Activated CD4-positive, alpha-beta T cell treated with anti-CD3 and anti-CD28 coated beads, Interleukin-2, amount 50 U/mL, for 1 hour (primary cell): ENCODE measurements at places on chromosomes 16 and 17.

DNA sequence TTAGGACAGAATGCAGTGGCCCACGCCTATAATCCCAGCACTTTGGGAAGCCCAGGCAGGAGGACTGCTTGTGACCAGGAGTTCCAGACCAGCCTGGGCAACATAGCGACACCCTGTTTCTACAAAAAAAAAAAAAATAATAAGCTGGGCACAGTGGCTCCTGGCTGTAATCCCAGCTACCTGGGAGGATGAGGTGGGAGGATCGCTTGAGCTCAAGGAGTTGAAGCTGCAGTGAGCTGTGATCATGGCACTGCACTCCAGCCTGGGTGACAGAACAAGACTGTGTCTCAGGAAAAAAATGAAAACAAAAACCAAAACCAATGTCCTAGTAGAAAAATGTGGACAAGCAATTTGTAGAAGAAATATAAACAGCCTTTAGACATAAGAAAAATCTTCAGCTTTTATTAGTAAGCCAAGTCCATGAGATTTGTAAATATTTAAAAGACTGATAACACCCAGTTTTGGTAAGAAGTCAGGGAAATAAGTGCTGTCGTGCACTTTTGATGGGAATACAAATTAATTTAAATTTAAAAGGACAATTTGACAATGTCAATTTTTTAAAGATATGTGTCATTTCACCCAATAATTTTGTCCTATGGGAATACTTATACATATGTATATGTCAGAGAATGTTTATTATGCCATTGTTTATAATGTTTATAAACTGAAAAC is 11.1 kb downstream of the SCPEP1 start:
- DNase-seq = no peak

DNA sequence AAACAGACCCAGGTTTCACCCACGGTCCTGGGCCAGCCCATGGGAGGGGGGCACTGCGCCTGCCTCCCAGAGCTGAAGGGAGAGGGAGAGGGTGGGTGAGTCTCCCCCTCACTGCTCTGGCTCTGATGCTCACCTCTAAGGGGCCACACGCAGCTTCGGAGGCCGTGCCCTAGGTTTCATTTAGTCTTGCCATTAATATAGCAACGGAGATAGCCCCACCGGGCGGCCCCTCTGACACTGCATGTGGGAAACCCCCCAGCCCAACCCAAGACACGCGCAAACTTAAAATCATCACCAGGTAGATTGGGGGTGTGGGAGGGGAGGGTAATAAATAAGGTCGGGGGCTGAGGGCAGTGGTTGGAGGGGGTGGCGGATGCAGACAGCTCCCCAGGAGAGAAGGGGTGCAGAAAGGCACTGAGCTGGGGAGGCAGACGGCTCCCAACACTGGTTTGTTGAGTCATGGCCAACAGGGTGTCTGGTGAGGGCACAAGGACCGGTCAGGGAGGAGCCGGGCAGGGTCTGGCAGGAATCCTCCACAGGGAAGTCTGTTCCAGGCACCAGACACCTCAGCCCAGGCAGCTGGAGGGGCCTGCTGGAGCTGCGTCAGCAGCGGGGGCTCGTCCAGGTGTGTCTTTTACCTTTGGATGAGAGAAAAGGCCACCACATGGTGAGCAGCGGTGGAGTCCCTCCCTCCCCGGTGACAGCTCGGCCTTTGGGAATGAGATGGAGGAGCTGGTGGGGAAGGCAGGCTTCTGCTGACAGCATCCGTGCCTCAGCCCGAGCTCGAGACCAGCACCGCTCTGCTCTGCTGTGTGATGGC is 32.0 kb upstream of the DOC2B start:
- no peak for DNase-seq

DNA sequence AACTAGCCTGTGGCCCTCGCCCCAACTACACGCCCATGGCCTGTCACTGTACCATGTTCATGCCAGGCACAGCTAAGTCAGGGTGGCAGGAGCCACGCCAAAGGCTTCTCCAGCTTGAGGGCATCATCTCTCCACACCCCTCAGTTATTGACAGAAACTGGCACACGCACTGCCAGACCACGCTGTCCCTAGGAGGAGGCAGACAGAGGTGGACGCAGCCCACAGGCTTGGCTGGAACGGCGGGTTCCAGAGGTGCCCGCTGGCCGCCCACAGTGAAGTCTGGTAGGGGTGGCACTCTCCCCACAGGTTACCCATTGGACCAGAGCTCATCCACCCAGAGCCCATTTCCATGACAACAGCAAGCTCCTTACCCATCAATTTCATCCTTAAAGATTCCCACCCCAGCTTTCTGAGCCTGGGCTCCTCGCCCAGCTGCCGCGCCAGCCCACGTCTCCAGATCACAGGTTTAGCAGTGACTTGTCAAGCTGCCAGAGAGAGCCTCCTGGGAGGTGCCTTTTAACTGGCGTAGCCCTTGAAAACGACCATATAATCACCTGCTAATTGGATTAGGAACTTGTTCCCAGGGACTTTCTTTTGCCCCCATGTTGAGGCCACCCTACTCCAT is 27.9 kb downstream of the RPRML start:
- no peak for DNase-seq

DNA sequence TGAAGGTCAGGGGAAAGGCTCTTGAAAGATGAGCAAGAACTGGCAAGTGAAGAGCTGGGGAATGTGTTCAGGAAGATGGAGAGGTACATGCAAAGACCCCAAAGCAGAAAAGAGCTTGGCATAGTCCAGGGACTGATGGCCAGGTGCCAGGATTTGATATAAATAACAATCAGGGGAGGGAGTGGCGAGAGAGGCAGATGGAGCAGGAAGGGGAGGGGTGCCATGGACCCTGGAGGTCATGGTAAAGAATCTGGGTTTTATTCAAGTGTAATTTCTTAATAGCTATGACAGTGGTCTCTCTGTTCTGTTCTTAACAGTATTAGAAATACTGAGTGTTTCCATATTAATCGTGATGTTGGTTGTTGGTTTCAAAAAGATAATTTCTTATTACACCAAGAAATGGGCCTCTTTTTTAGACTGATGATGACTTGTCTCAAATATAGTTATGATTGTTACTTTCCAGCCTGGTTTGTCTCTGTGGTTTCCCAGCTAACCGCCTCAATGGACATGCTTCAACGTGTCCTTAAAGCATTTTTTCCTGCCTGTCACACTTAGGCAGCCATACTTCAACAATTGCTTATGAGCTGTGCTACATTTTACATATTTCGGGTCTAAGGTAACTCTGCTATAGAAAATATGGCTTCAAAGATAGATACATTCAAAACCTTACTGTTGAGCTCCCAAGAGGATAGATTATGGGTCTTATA is 49.4 kb downstream of the MYH10 start:
- DNase-seq = no peak

DNA sequence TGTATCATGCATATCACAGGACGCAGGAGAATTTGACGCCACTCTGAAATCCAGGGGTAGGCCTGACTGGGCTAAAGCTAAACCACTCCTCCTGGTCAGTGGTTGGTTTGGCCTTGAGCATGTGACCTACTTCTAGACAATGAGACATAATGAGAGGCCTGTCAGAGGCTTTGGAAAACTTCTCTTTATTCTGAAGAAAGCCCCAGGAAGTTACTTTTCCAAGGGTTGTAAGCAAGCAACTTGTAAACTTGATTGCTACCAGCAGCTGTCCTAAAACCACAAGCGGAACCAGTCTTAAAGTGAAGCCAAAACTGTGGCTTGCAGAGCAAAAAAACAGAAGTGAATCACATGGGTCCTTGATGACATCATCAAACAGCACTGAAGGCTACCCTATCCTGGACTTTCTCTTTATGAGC is 138.2 kb upstream of the COX10 start:
- no peak for DNase-seq

- DNase-seq = no peak
Observed at GRCh38 chr16:4938683-4939030, 1.7 kb upstream of the PPL start.

GRCh38 chr16:86676254-86676670 is 97.9 kb downstream of the FOXL1 start:
- no peak for DNase-seq

DNA sequence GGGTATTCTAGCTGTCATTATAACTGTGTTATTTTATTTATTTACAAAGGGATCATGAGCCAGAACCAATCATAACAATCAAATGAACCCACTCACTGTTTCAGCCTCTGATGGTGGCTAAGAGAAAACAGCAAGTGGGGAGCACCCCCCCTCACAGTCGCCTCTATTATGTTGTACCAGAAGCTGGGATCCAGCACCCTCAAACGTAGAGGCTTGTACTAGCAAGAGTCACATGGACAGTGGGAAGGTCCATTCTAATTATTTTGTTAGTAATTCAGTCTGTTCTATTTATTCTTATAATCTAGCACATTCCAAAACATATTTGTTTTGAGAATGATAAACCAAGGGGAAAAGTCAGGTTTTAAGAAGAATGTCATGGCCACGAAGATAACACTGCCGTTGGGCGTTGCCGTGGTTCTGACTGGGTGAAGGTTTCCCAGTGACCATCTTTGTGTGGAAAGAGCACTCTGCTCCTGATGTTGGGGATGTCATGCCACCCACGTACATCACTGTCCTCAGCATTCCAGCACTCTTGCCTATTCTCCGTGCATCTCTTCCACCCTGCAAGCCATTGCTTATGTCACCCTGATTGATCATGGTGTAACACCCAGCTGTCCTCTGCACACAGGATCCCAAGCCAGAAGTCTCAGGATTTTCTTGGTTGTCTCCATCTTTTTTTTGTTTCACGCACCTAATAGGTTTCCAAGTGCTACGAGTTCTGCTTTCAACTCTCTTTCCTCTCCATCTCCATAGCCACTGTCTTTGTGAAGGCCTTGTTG is 205.8 kb downstream of the PRKCA start:
- DNase-seq = no peak

DNA sequence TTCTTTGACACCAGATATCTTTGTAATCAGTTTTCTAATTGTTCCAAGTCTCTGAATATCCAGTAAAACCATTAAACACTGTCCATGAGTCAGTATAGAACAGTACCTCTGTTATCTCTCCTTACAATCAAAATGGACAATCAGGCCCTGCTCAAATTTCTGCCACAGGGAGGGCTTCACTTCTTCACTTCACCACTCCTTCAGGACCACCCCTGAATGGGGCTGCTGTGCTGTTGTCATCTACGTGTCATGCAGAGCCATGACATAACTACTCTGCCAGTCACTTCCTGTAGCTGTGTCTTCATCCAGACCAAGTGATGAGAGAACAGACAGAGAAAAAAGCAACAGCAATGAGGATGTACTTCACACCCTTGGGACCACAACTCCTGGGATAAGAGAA is 116.9 kb downstream of the TANC2 start:
- DNase-seq = no peak

DNA sequence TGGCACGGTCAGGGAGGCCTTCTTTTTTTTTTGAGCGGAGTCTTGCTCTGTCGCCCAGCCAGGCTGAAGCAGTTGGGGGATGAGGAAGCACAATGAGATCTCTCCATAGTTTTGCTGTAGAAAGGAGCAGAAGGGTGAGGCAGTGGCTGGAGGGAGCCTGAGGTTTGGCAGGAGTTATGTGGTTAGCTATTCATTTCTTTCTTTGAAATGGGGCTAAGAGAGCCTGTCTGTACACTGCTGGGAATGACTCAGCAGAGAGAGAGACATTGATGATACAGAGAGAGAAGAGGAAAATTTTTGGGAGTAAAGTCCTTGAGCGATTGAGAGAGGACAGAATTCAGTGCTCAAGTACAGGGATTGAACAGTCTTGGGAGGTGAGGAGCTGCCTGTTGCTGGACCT is 22.1 kb downstream of the NOS2 start:
- no peak for DNase-seq

GRCh38 chr16:78574571-78574970 is 475.1 kb downstream of the WWOX start:
- DNase-seq = no peak

DNA sequence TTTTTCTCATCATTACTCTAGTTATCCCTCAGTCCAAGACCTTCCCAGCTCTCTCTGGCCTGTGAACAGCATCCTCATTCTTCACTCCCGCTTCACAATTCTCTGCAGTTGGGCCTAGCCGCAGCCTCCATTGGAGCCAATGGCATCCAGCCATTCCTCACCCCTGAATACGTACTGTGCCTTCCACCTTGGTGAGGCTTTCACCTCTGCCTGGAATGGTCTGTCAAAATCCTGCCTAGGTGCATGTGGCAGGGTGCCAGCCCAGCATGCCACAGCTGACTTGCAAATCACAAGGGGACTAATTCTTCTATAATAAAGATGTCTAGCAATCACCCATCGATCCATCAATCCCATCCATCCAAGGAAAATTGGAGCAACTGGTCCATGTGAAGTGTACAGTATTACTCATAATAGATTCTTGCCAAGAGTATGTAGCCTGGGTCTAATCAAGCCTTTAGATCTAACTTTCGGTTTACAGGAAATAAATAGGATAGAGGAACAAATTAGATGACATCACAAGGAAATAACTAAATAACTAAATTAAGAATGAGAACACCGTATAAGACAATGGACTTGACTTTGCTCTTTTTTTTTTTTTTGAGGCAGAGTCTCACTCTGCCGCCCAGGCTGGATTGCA is 5.1 kb upstream of the CX3CL1 start:
- DNase-seq = no peak

- no peak for DNase-seq
Observed at GRCh38 chr16:77885571-77886295, 97.4 kb downstream of the VAT1L start.

GRCh38 chr17:2212400-2212981 is 91.1 kb downstream of the SMG6 start:
- DNase-seq = no peak

GRCh38 chr16:50043358-50043757 is 18.3 kb downstream of the CNEP1R1 start:
- DNase-seq = no peak

DNA sequence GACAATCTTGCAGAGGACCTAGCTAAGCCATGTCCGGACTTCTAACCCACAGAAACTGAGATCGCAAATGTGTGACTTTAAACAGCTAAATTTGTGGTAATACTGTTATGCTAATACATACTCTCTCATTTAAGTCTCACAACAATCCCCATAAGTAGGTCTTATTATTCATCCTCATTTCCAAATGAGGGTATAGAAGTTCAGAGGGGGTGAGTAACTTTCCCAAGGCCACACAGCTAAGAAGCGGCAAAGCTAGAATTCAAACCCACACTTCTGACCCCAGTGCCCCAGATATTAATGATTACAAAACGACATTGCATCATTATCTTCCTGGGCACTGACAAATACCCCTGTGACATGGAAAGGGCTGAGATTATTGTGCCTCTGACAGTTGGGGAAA is 81.4 kb downstream of the CNGB1 start:
- DNase-seq = no peak
